NCI-H2171 treated with DMSO at 0.1 percent for 48 hours (cell line): ENCODE measurements at places on chromosomes 12 and 14.

DNA sequence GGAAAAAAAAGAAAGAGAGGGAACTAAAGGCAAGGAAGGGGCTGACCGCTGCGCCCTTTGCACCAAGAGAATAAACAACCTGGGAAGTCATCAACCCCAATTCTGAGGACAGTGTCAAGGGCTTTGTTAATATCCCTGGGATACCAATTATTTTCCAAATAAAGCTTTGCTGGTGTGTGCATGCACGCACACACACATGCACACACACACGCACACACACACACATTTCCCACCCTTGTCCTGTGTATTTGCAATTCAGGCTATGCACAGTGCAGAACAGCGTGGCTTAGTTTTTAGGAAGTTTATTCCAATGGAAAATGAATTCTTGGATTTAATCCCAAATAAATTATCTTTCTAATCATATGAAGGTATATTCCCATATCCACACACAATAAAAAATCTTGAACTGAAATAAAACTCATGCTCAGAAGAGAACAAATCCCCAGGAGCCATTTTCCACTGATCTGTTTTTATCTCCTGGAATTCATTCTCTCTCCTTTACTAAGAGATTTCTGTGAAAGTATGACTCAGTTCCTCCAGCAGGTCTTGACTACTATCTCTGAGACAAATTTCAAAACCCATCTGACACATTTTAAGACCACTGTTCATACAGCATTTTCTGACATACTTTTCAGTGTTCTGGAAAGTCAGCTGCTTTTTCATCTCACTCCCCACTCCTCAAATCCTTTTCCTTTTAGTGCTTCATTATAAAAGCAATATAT is 334.4 kb upstream of the ATP2B1 start:
- DNase-seq = no peak

DNA sequence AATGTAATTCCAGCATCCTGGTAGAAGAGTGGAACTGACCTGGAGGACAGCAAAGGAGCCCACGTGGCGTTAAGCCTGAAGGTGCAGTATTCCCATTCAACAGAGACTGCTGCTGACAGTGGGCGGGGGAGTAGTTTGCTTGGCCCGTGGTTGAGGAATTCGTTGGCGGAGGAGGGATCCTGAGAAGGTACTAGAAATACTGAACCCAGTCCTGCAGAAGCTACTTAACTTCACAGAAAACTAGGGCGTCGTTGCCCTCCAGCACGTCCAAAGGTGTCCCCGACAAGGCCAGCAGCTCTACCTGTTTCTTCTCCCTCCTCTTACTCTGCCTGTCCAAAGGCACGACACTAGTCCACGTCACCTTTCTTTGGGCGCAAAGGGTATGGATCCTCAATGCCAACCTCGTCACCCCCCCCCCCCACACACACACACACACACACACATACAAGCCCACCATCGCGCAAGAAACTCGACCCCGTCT is 303 bp downstream of the PUS7L start:
- no peak for DNase-seq

DNA sequence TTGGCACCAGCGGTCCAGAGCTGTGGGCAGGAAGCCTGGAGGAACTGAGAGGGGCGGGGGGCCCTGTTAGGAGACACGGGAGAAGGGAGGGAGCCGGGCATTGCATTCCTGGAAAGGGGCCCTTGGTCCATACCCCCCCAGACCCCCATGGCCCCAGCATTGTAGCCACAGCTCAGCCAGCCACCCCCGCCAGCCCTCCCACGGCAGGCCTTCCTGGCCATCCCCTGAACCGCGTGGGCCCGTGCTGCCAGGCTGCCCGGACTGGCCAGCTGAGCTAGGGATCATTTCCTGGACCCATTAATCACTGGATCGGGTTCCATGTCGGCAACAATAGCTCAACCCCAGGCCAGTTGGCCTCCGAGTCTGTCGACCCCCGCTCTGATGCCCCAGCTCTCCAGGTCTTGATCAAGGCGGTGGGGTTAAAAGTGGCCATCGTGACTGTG is 39.8 kb upstream of the DIO3 start:
- DNase-seq = no peak

GRCh38 chr12:52720365-52720886 is 17.1 kb upstream of the KRT77 start:
- DNase-seq = no peak

DNA sequence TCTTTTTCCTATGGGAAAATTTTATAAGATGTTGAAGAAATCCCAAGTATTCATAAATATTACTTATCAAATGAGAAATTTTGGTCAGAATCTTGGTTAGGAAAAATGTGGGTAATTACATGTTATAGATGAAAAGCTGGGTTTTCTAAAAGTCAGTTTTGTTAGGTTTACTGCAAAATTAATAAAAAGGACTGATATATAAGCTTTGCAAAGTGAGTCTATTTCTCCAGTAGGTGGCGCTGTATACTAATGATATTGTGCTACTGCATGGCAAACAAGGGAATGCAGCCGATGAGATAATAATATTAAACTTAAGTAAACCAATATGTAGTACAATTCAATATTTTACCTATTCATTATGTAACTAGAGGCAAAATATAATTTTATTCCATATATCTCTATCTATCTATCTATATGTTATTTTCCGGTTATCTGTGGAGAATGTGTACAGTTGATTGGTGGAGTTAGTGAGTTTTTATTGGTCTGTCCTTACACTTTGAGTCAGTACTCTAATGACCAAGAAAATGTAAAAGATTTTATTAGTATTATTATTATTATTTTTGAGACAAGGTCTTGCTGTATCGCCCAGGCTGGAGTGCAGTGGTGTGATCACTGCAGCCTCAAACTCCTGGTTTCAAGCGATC is 32.9 kb downstream of the MIPOL1 start:
- DNase-seq = peak; percentile 79

DNA sequence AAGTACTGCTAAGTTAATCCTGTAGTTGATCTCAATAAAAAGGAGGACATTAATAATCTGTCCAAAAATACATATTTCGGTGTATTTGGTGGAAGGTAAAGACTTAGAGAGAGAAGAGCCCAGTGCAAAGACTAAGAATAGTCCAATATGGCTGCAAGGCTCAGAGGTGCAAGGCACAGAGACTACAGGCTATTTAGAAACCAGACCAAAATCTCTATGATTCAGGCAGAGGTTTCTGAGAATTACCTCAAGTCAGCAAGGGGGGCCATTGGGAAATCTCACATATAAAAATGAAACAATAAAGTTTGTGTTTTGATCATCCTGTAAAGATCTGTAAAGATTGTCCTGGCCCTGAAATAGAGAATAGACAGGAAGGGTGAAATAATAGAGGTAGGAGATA is 1173.0 kb downstream of the VRK1 start:
- no peak for DNase-seq

DNA sequence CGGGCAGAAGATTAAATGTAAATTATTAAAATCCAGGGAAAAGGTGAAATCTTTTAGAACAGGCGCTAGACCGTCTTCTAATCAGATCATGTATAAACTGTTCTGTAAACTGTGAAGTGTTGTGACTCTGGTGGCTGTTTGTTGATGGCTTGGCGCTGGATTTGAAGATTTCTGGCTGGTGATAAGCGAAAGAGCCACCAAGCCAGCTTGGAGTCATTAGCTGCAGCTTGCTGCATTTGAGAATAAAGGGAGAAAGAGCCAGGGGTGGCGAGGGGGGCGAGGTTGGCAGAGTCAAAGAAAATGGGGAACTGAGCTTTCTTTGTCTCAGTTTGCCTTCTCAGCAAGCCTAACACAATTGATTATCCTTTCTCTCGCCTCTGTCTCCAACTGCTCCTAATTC is 8.0 kb downstream of the SYNDIG1L start:
- no peak for DNase-seq

DNA sequence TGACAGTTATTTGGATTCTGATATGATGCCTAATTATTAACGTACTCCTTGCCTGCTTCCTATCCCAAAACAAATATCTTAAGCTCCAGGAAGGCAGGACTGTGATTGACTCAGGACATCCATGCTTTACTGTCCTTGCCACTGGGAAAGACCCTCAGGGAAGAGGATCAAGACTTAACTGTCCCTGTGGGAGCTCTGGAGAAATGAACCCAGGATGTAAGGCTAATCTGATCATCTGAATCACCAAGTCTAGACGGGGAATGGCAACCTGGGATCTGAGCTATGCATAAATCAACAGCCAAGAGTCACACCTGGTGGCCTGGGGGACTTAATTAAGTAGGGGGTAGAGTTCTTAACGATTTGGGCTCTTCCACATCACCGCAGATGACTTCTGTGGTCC is 153.2 kb upstream of the BCL2L14 start:
- DNase-seq = no peak

DNA sequence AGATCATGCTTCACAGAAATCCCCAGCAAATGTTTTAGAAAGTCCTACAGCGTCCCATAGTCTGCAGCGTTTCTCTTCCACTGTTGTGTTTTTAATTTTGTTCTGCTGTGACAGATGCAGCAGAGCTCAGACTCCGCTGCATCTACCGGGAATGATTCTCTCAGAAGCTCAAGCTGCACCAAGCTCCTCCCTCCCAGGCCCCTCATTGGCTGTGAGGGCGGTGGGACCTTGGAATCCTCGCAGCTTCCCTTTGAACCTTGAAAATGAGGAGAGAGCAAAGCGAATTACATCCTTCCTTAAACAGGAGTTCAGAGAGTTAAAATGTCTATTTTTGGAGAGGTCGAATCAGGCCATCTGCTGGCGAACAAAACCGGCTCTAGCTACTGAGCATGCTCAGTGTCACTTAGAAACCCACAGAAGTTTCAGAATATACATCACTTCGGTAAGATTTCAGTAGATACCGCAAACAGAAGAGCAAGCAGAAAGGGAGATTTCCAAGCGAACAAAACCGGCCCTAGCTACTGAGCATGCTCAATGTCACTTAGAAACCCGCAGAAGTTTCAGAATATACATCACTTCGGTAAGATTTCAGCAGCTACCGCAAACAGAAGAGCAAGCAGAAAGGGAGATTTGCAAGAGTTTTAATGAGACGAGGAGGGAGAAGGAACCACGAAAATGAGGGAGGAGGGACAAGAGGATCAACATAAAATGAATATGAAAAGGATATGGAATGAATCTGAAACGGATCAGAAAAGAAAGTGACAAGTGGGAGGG is at the start of gene ABCD2:
Gene ABCD2, minus strand, starts transcription at position 144 of the 774 bp plus-strand sequence. CDS start 188 bp downstream, outside the sequence.
- peak; percentile 90 for DNase-seq

DNA sequence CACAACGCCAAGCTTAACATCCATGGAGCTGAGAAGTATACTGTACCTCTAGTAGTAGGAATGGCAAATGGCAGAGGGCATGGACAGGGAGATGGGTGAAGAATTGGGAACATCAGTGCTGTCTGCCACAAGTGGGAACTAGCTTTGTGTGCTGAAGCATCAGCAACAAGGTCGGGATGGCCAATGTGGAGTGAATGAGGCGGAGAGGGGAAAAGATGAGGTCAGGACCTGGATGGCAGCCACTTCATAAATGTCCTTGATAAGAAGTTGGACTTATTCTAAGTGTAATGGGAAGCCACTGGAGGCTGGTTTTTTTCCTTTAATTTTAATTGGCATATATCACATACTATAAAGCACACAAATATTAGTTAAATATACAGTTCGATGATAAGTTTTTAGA is 21.9 kb upstream of the CLMN start:
- no peak for DNase-seq
